ENCODE measurements at places on chromosomes 5 and 9.

DNA sequence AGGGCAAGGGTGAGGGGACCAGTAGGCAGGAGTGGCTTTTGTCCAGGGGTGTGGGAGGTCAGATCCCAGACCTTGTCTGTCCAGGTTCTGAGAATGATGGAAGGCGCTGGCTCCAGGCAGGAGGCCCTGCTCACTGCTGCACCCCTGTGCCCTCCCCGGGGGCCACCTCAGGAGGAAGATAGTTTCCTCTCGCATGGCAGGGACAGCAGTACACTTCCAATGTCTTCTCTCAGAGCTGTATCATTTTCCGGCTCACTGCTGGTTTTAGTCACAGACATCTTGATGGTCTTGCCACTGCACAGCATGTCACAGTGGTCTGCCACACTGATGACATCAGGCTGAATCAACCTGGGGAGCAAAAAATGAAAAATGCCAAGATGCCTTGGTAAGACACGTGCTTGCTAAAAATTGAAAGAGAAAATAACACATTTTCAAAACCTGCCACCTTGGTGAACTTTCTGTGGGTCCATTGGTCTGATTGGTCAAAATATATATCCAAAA is 3.3 kb upstream of the SLC6A3 start:
- DNase-seq, result no peak

DNA sequence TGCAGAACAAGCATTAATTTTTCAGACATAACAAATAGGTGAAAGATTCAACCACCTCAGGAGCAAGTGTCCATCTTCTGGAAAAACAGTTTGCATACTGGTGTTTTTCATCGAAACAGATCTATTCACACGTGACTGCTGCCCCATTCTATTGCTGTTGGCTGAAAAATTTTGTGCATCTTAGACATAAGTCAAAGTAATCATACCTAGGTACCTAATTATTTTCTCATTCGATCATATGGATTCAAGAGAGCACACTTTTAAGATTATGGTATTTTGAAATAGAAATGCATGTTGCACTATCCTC is 72.9 kb upstream of the CDH6 start:
- no peak for DNase-seq

- DNase-seq, result no peak
Measured at GRCh38 chr5:150301170-150301505, 1.6 kb downstream of the ARSI start.

DNA sequence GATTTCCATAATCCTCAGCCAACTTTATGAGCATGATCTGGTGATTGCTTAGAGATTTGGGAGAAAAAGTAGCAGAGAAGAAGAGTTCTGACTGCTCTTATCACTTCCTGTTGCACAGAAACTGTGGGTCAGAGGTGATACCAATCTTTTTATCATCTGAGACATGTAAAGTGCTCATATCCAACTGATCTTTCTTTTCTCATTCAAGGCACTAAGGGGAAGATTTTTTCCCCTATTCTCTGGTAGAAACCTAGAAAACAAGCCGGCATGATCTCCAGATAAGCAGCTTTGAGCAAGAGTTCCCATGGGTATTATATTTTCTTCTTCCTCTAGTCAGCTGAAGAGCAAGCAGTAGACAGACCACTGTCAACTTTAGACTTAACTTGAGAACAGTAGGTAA is 29.0 kb upstream of the GPR150 start:
- no peak for DNase-seq

GRCh38 chr5:147234239-147234824 is 494 bp upstream of the STK32A start:
- no peak for DNase-seq

- DNase-seq, result no peak
Measured at GRCh38 chr9:122562134-122562760, 9.3 kb downstream of the OR1N2 start.

DNA sequence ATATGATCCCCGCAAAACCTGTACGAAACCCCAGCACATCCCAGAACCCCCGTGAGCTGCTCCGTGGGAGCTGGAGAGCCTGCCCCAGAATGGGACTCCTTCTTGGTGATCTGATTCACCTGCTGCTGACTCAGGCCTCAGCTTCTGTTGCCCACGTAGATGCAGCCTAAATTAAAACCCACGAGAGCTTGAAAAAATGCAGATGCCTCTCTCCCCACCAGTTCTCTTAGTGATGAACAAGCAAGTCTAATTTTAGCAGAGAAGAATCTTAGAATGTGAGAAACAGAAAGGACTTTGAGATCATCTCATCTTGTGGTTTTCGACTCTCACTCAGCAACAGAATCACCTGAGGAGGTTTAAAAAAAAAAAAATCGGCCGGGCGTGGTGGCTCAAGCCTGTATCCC is 57.6 kb downstream of the TMOD1 start:
- DNase-seq, result no peak
